ENCODE measurements at places on chromosomes 4 and X. TPM values are rescaled to one million over a fixed set of nuclear protein-coding genes. Genes with fewer than 3 reads are reported as not detected.

Gene USP17L29
- total RNA-seq = not detected

GRCh38 chr4:101356928-101357327, 9.6 kb upstream of the PPP3CA start:
- DNase-seq = no peak

Gene ACOT9
- total RNA-seq = 41.8 TPM

GRCh38 chr4:48103483-48104139, 30.4 kb downstream of the TXK start:
- DNase-seq = no peak

DNA sequence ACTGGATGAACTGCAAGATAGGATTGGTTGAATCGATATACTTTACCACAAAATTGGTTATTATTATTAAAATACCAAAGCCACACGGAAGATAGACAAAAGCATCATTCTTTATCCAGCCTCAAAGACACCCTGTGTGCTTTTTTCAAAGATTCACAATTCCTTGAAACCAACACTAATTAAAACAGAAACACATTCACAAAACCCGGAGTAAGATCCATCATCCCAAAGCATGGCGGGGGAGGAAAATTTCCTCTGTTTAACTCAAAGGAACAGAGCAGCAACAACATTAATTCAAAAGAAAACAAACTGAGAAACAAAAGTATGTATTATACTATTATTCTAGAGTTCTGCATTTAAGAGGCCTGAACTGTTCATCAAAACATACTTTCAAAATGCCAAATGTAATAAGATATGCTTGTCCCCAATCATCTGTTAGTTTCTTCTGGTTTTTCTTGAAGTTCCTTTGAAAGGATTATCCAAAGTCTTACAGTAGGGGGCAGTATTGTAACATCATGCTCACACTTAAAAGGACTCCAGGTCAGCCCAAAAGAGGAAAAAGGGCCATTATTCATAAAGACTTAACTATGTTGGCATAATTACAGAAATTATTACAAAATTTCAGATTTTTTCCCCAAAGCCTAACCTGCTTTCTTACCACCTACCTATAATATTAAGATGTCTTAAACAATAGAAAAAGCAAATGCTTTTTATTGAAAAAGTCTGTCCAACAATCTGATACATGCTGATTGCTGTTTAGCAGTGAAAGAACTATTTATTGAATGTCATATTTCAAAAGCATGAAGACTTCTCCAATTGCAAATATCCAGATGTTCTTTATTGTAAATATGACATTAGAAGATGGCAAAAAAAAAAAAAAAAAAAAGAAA, 168.7 kb downstream of the SCFD2 start:
- DNase-seq = no peak

GRCh38 chr4:40194602-40195161, 2.1 kb upstream of the RHOH start:
- no peak for DNase-seq

Gene NKX3-2
- not detected for total RNA-seq

DNA sequence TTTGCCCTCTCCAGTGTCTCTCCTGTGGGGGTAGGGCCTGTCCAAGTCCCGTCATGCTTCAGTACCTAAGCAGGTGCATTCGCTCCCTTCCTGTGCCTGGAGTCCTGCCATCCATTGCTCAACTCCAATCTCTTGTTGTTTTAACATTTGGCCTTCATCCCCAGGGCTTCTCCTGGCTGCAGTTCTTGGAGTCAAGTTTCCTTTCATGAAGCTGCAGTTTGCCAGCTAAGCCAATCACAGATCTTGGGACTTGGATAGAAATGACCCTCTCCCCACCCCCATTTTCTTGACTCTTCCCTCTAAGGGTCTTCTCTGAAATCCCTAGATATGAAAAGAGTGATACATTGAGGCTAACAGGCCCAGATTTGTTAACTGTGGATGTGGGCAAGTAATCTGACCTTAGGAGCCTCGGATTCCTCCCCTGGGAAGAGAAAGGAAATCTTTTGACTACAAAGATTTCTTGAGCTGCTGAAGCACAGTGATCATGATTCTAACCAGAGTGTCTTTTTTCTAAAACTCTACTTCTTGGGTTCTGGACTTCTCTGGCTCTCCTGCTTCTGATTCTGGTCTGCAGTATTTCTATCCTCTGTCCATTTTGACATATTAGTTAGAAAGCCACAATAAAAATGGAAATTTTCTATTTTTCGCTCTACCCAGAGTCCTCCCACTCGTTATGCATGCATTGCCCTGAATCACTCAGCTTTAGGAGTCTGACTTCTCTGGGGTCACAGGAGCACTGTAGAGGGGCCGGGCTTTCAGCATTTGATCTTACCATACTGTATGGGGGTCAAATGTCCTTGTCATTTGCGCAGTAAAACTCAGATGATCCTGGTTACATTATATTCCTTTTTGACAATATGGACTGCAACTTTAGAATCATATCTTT, 61.0 kb downstream of the CHRNA9 start:
- DNase-seq = peak; percentile 70

GRCh38 chrX:134513091-134513490, 53.1 kb downstream of the HPRT1 start:
- no peak for DNase-seq

Gene NPY1R
- total RNA-seq = 0.69 TPM

DNA sequence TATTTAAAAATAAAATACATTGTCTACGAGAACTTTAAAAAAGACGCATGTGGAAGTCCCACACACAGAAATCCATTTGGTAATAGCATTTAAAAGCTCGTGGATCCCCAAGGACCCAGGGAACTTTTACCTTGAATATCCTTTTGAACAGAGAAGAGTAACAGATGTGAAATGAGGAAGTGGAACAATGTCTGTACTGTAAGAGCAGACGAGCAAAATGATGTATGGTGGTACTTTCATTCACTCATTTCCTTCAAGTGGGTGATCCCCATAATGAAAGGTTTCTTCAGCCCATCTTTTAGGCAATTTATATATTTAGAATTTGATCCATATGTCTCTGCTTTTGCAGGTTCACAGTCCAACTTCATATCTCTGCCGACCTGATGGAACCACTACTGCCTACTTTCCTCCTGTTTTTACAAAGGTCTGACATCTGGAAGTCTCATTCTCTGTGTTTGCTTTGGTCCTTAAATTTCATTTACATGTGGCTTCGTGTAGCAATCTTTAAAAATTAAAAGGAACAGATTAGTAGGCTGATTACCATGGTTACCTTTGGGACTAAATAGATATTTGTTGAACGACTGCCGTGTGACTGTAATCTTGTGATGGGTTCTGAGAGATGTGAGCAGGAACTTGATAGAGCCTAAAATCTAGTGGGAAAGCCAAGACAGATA, 188.4 kb downstream of the PALLD start:
- DNase-seq = no peak

- no peak for DNase-seq
Observed at GRCh38 chrX:155988859-155989258, 8.6 kb upstream of the IL9R start.

- DNase-seq = no peak
Observed at GRCh38 chrX:133869270-133869669, 116.1 kb downstream of the GPC3 start.

Data from left ventricle myocardium superior (tissue), 1 donor.